ENCODE measurements at places on chromosomes 5 and 9.

DNA sequence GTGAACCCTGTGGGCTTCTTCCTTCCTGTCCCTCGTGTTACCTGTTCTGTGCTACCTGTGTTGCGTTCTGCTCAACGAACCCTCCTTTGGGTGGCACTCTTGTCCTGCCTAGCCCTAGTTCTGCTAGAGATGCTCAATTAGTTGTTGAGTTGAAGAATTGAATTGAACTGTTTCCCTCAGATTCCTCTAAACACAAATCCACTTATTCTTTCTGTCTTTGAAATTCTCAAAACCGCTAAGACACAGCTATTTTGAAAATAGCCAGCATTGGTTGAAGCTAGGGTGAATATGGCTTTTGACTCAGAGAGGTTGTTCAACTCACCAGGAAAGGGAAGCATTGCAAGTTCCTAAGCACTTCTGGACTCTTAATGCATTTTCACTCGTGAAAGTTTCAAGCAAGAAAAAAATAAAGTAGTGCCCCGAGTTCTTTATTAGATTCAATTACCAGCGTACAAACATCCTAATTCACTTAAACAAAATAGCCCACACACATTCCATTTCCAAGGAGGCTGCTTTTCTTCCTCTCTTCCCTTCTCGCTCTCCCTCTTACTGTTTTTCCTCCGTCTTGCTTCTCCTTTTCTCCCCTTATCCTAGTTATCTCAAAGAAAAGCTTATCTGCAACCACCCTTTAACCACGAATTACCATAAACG is 642 bp upstream of the ITGA1 start:
- DNase-seq, result peak; percentile 50

GRCh38 chr5:7261049-7261448 is 134.9 kb upstream of the ADCY2 start:
- no peak for DNase-seq

DNA sequence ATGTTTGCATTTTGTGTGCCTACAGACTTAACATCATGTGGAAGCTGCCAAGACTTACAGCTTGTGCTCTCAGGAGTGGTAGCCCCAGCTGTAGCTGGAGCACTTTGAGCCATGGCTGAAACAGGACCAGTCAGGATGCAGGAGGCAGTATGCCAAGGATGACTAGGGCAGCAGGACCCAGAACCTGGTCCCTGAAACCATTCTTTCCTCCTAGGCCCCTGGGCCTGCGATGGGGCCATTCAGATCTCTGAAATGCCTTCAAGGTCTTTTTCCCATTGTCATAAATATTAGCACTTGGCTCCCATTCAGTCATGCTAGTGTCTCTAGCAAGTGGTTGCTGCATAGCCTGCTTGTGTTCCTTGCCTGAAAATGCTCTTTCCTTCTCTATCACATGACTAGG is 29.6 kb upstream of the VLDLR start:
- no peak for DNase-seq

DNA sequence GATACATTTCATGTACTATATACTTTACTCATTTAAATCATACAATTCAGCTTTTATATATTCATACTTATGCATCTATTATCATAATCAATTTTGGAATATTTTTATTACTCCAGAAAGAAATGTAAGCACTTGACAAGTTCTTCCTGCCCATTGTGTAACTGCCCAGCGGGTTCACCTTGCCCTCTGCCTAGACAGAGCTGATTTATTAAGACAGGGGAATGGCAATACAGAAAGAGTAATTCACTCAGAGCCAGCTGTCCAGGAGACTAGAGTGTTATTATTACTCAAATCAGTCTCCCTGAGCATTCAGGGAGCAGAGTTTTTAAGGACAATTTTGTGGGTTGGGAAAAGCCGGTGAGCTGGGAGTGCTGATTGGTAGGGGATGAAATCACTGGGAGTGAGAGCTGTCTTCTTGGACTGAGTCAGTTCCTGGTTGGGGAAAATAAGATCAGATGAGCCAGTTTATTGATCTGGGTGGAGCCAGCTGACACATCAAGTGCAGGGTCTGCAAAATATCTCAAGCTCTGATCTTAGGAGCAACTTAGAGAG is 16.1 kb upstream of the SPIN1 start:
- no peak for DNase-seq

DNA sequence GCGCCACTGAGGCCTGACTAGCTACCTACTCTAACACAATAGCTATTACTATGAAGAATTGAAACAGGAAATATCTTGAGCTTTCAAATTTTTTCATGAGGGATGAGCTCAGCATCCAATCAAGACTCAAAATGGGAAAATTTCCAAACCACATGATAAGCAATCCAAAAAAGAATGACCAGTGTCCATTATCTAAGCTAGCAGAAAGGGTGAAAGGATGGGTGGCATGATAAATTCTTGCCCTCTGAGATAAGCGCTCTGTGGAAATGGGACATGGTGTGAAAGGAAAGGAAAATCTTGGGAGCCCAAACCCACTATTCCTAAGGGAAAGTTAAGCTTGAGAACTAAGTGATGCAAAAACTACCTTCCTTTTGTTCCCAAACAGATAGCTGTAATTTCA is 170.2 kb upstream of the NREP start:
- DNase-seq, result no peak

DNA sequence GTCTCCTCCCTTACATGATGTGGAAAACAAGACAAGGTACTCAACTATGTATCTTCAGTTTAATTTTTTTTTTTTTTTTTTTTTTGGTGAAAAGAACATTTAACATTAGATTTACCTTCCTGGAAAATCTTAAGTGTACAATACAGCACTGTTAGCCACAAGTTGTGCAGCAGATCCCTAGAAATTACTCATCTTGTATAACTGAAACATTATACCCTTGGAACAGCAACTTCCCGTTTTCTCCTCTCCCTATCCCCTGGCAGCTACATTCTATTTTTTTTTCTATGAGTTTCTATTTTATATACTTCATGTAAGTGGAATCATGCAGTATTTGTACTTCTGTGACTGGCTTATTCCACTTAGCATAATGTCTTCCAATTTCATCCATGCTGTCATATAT is 421.9 kb upstream of the FTMT start:
- DNase-seq, result no peak

GRCh38 chr9:119761812-119762211 is 392.6 kb upstream of the BRINP1 start:
- peak; percentile 12 for DNase-seq

GRCh38 chr5:962801-963200 is 45.8 kb upstream of the NKD2 start:
- DNase-seq, result no peak

GRCh38 chr9:98118640-98119601 is at the start of gene TRIM14:
TRIM14 (minus strand) TSS chr9:98119222; CDS start chr9:98119188, 34 bp downstream.
- DNase-seq, result peak; percentile 70

GRCh38 chr9:130311408-130312140 is 46.0 kb downstream of the HMCN2 start:
- DNase-seq, result no peak
